Activated CD4-positive, alpha-beta T cell treated with anti-CD3 and anti-CD28 coated beads for 24 hours (primary cell): ENCODE measurements at places on chromosomes 4 and X.

DNA sequence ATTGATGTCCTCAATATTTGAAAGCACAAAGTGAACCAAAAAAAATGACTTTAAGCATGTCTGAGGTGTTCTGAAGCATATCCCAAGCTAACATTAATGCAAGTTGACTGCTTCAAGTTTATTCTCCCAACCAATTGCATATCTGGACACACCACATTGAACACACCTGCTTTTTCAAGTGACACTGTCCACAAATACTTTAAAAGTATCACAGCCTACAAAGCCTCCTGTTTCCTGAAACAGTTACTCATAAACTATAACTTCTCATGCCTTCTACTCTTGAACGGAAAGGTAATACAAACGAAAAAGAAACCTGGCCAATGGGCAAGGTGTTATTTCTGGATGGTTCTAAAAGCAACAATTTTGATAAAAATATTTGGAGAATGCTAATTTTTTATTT, 1.1 kb downstream of the CDKL2 start:
- no peak for DNase-seq

DNA sequence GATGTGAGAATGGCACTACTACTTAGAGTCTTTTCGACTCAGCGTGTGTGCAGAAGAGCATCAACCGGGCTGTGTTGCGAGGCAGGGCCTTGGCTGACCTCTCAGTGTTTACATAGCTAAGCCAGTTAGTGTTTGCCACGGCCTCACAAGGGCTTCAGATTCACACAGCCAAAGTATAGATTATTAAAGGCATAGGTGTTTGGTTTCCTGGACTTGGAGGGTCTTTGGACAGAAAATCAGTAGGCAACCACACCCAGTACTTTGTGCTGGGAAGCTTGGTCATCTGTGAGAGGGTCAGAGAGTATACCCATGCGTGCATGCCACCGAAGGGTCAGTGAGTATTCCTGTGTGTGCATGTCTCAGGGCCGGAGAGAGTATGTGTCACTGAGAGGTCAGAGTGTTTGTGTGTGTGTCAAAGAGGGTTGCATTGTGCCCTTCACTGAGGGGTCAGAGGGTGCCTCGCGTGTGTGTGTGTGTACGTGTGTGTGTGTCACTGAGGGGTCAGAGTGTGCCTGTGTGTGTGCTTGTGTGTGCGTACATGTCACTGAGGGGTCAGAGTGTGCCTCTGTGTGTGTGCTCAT, 69.7 kb upstream of the MSANTD1 start:
- DNase-seq: no peak

DNA sequence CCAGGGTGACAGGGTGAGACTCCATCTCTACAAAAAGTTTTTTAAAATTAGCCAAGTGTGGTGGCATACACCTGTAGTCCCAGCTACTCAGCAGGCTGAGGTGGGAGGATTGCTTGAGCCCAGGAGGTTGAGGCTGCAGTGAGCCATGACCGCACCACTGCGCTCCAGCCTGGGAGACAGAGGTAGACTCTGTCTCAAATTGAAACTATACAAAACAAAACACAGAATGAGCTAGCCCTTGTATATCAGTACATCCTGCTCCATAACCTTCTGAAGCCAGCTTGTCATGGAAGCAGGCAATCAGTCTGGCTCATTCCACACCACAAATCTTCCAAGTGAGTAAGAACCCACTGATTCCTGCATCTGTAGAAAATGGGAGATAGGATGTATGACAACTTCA, 49.0 kb downstream of the CD99L2 start:
- no peak for DNase-seq

- no peak for DNase-seq
Measured at GRCh38 chrX:120316587-120317283, 5.5 kb upstream of the TMEM255A start.

DNA sequence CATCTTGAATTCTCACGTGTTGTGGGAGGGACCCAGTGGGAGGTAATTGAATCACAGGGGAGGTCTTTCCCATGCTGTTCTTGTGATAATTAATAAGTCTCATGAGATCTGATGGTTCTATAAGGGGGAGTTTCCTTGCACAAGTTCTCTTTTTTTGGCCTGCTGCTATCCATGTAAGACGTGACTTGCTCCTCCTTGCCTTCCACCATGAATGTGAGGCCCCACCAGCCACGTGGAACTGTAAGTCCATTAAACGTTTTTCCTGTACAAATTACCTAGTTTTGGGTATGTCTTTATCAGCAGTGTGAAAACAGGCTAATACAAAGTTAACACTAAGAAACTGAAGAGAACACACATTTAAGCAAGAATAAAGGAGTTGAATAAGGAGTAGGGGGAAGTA, 16.0 kb downstream of the TBCK start:
- DNase-seq: no peak

DNA sequence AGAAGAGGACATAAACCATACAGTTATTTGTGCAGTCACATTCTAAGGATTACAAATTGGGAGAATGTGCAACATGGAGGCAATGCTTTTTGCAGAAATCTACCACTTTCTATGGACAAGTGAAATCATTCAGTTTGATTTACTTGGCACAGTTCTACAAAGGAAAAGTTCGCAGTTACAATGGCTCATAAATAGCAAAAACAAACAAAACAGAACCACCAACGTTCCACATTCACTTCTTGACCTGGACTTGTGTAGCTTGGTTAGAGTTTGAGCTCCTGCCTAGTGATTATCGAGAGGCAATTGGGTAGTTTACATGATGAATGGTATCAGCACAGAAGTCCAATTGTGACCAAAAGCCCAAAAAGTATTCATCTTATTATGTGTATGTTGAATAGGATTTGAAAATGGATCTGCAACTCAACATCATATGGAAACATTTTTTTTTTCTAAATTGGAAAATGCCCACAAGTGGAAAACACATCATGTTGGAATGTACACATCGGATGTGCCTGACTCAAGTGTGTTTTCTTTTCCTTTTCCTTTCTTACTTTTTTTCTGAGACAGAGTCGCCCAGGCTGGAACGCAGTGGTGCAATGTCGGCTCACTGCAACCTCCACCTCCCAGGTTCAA, 123.8 kb downstream of the LUZP4 start:
- DNase-seq: no peak

- no peak for DNase-seq
Measured at GRCh38 chr4:22233230-22233629, 282.6 kb downstream of the ADGRA3 start.

- no peak for DNase-seq
Measured at GRCh38 chr4:37999000-37999716, 39.0 kb downstream of the PTTG2 start.

- DNase-seq: no peak
Measured at GRCh38 chr4:52640808-52641565, 18.1 kb downstream of the USP46 start.

- DNase-seq: no peak
Measured at GRCh38 chr4:158327525-158327924, 117.2 kb downstream of the TMEM144 start.

GRCh38 chr4:72418458-72418857, 150.6 kb downstream of the ADAMTS3 start:
- DNase-seq: no peak

- no peak for DNase-seq
Measured at GRCh38 chr4:112284166-112284565, 1.5 kb downstream of the TIFA start.
